ENCODE measurements at places on chromosomes 6 and 20.

DNA sequence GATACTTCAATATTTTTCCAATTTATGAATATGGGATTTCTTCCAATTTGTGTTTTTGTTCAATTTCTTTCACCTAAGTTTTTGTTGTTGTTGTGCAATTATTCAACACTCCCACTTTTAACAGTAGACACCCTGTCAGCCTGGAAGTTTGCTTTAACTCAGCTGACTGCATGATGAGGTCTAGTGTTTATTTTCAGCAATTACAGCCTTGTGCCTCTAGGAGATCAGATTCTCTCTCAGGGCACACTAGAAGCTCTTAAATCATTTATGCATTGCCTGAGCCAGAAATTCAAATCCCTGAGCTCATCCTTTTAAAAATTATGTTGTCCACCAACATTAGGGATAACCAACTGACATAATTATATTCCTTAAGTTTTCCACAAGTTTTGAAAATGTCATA is 85.7 kb downstream of the MRAP2 start:
- DNase-seq: no peak
- peaks cover 43% of the 10 kb centered on the region for H3K36me3 ChIP-seq
- H3K4me3 ChIP-seq: no peak overlapping the region
- no peaks in the 10 kb centered on the region for H3K4me1 ChIP-seq

DNA sequence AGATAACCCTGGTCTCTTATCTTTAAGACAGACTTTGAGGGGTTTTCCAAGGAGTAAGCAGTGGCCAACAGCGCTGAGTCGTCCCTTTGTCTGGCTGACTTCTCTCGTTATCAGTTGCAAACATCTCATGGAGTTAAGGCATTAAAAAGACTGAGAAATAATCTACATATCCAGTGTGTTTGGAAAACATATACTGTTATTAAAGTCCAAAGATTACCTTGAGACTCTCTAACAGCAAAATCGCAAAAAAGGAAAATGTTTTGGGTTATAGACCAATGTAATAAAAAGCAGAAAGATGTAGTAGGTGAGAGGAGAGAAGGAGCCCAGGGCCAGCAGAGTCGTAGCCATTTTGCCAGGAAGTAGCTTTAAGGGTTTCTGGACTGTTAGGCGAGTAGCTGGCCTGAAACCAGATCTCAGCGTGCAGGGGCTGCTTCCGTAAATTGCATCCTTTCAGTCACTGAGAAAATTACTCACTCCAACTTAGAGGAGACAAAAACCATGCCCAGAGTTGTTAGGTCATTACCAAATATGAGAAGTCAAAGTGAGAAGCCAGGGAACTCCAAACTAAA is 24.6 kb downstream of the MYLK4 start:
- H3K27ac ChIP-seq: no peak overlapping the region
- H3K4me3 ChIP-seq: no peak overlapping the region
- peaks cover 4% of the 10 kb centered on the region for H3K27me3 ChIP-seq
- no peaks in the 10 kb centered on the region for H3K4me1 ChIP-seq
- no peaks in the 10 kb centered on the region for H3K36me3 ChIP-seq
- no peak for DNase-seq

GRCh38 chr6:98039904-98040607 is 757.0 kb upstream of the MMS22L start:
- DNase-seq: no peak
- no peak overlapping the region for H3K27ac ChIP-seq

- no peaks in the 10 kb centered on the region for H3K27me3 ChIP-seq
- H3K27ac ChIP-seq: no peak overlapping the region
- H3K4me3 ChIP-seq: no peak overlapping the region
- no peaks in the 10 kb centered on the region for H3K36me3 ChIP-seq
Measured at GRCh38 chr20:6579824-6580223, 187.7 kb upstream of the BMP2 start.

DNA sequence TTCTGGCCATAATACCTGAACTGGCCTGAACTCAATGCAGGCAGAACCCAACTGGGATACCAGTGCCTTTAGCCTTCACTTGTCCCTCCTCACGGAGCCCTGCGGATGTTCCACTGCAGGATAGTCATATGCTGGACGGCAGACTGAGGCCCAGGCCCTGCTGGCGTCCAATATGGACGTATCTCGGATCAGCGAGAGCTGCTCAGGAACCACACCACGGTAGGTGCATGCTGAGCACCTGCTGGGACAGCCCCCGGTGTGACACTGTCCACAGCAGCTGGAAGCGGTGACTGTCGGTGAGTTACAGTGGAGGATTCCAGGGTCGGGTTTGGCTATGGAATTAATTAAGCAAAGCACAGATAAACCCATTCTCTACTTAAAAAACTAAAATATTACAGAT is 48.7 kb downstream of the PSMG4 start:
- H3K27ac ChIP-seq: no peak overlapping the region
- no peaks in the 10 kb centered on the region for H3K4me1 ChIP-seq
- H3K36me3 ChIP-seq: no peaks in the 10 kb centered on the region
- peaks cover 2% of the 10 kb centered on the region for H3K27me3 ChIP-seq
- DNase-seq: no peak
- H3K4me3 ChIP-seq: no peak overlapping the region

DNA sequence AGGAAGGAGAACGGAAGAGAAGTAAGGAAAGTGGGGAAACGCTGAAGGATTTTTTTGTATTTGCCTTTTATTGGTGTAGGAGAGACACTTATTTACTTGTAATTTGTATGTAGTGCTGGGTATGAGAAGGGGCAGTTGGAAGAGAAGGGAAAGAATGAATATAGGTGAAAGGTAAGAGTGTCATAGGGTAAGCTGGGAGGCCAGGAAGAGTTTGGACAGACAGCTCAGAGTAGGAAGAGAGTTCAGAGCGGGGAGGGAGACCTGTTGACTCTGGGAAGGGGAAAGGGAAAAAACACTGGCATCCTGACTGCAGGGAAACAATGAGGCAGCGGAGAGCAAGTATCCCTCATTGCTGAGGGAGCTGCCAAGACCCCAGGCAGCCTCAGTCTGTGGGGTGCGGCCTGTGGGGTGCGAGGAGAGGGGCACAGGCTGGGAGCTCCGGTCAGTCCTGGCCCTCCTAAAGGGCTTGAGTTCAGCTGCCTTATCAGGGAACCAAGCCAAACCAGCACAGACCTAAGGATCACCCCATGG is 3.1 kb downstream of the TRAF3IP2 start:
- H3K4me3 ChIP-seq: no peak overlapping the region
- H3K27ac ChIP-seq: peak overlapping the region; percentile 17
- DNase-seq: no peak

- no peak overlapping the region for H3K4me3 ChIP-seq
- H3K36me3 ChIP-seq: no peaks in the 10 kb centered on the region
- DNase-seq: no peak
- peaks cover 15% of the 10 kb centered on the region for H3K27me3 ChIP-seq
Measured at GRCh38 chr6:158237656-158238055, 69.5 kb downstream of the GTF2H5 start.

DNA sequence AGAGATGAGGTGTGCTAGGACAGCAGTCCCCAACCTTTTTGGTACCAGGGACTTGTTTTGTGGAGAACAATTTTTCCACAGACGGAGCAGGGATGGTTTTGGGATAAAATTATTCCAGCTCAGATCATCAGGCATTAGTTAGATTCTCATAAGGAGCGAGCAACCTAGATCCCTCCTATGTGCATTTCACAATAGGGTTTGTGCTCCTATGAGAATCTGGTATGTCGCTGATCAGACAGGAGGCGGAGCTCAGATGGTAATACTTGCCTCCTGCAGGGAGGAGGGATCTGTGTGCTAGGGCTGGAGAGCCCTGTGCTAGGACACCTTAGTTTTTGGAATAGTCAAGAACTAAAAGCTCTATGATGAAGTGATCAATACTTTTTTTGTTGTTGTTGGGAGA is 2.5 kb downstream of the SMIM13 start:
- no peak for DNase-seq
- H3K27me3 ChIP-seq: peaks cover 3% of the 10 kb centered on the region
- peaks cover 42% of the 10 kb centered on the region for H3K4me1 ChIP-seq
- no peaks in the 10 kb centered on the region for H3K36me3 ChIP-seq
- H3K4me3 ChIP-seq: no peak overlapping the region

DNA sequence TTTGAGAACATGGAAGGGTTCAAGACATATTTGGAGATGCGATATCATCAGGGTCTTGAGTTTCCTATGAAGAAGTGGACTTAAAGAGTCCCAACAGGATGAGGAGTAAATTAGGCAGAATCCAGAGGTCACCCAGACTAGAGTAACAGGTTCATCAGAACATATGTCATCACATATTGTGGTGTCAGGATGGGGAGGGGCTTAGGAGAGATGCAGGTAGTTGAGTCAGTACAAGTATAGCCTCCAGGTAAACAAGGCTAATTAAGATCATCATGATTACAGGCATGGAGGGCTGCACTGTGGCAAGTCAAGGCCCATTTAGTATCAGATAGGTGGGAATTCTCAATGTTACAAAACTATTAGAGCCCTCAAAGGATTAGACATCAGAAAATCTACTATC is 90.1 kb upstream of the PAK5 start:
- DNase-seq: no peak
- H3K27ac ChIP-seq: no peak overlapping the region
- H3K36me3 ChIP-seq: no peaks in the 10 kb centered on the region
- H3K4me1 ChIP-seq: no peaks in the 10 kb centered on the region

- peaks cover 2% of the 10 kb centered on the region for H3K27me3 ChIP-seq
- no peak overlapping the region for H3K27ac ChIP-seq
- no peak overlapping the region for H3K4me3 ChIP-seq
- DNase-seq: no peak
Measured at GRCh38 chr20:15609921-15610320, 963.3 kb downstream of the KIF16B start.

DNA sequence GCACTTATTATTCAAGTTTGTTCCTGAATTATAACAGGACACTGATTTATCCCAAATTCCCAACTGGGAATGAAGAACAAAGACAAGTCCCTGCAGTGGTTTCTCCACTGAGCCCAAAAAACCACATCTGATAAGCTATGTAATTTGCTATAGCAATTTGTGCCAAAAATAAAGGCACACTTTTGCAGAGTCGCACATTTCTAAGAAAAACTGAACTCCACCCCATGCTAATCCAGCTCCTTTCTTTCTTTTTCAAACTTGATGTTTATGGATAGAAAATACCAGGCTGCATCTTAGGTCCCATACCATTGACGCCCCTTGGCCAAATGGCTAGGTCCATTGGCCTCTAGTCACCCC is 170.2 kb upstream of the CITED2 start:
- H3K4me3 ChIP-seq: no peak overlapping the region
- no peak for DNase-seq
- H3K27me3 ChIP-seq: peaks cover 2% of the 10 kb centered on the region
- H3K27ac ChIP-seq: no peak overlapping the region
- peaks cover 14% of the 10 kb centered on the region for H3K4me1 ChIP-seq

DNA sequence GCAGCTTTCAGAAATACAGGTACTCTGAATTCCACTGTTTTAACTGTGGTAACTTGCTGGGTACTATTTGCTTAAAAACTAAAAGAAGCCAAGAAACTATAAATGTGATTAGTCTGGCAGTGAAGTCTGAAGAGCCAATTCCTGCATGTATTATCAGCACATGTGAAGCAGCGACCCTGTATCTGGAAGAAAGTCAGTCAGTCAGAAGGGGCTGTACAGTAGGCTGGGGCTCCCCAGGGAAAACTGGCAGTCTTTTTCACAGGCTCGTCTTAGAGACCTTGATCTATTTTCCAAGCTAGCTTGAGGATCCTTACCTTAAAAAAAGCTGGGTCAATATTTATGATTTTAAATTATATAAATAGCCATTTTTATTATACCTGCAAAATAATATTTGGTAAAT is 104.9 kb downstream of the PDSS2 start:
- no peak overlapping the region for H3K4me3 ChIP-seq
- H3K27ac ChIP-seq: no peak overlapping the region
- no peaks in the 10 kb centered on the region for H3K27me3 ChIP-seq
- no peak for DNase-seq
- H3K36me3 ChIP-seq: peaks cover 3% of the 10 kb centered on the region

GRCh38 chr6:139597087-139597763 is 222.8 kb upstream of the CITED2 start:
- H3K4me3 ChIP-seq: no peak overlapping the region
- no peaks in the 10 kb centered on the region for H3K4me1 ChIP-seq
- no peaks in the 10 kb centered on the region for H3K36me3 ChIP-seq
- H3K27me3 ChIP-seq: no peaks in the 10 kb centered on the region

GRCh38 chr6:112221561-112221960 is 32.8 kb downstream of the LAMA4 start:
- no peaks in the 10 kb centered on the region for H3K4me1 ChIP-seq
- no peak overlapping the region for H3K4me3 ChIP-seq
- H3K36me3 ChIP-seq: no peaks in the 10 kb centered on the region

- no peak for DNase-seq
- no peak overlapping the region for H3K4me3 ChIP-seq
- H3K27ac ChIP-seq: no peak overlapping the region
- no peaks in the 10 kb centered on the region for H3K4me1 ChIP-seq
- no peaks in the 10 kb centered on the region for H3K27me3 ChIP-seq
Measured at GRCh38 chr6:147724454-147724853, 216.0 kb downstream of the SAMD5 start.

DNA sequence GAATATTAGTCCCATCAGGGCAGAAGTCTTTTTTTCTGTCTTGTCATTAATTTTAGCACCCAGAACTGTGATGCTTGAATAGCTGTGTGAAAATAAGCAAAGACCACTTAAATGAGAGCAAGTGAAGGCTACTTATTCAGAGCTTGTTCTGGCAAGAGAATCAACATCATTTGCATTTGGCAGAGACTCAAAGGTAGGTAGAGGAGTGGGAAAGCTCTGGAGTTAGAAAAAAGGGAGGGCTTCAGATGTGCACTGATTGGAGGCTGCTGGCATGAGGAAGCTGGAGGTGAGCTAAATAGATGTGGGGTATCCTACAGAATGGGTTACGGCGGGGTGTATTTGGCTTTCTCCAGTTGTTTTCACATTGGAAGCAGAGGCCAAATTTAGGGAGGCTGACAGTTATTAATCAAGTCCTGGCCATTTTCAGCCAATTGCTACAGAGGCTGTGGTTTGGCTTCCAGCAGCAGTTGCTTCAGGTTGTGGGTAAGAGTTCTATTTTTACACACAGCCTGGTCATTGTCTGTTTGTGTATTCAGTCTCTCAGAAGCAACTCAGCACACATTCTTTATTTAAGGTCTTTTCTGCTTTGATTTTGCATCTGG is 254.3 kb downstream of the BTBD3 start:
- no peak overlapping the region for H3K4me3 ChIP-seq
- H3K36me3 ChIP-seq: no peaks in the 10 kb centered on the region
- H3K4me1 ChIP-seq: no peaks in the 10 kb centered on the region
- peaks cover 1% of the 10 kb centered on the region for H3K27me3 ChIP-seq
- no peak for DNase-seq

- DNase-seq: no peak
- H3K27ac ChIP-seq: no peak overlapping the region
- no peak overlapping the region for H3K4me3 ChIP-seq
- peaks cover 1% of the 10 kb centered on the region for H3K27me3 ChIP-seq
- H3K36me3 ChIP-seq: no peaks in the 10 kb centered on the region
Measured at GRCh38 chr6:51648236-51648635, 439.2 kb downstream of the PKHD1 start.

Data from immature natural killer cell (primary cell).